ENCODE measurements at places on chromosomes 4 and X. TPM values are rescaled to one million over a fixed set of nuclear protein-coding genes. Genes with fewer than 3 reads are reported as not detected.

The FGFBP2 gene
- 0.22 TPM for total RNA-seq

The PCSK1N gene
- total RNA-seq, result 4.7 TPM

The GLOD5 gene
- not detected for total RNA-seq

- ATAC-seq, result no peak
These were observed 238.3 kb downstream of the KCNIP4 start for GRCh38 chr4:21710179-21710835.

GRCh38 chrX:114626323-114626722, 42.4 kb downstream of the HTR2C start:
- no peak for ATAC-seq

DNA sequence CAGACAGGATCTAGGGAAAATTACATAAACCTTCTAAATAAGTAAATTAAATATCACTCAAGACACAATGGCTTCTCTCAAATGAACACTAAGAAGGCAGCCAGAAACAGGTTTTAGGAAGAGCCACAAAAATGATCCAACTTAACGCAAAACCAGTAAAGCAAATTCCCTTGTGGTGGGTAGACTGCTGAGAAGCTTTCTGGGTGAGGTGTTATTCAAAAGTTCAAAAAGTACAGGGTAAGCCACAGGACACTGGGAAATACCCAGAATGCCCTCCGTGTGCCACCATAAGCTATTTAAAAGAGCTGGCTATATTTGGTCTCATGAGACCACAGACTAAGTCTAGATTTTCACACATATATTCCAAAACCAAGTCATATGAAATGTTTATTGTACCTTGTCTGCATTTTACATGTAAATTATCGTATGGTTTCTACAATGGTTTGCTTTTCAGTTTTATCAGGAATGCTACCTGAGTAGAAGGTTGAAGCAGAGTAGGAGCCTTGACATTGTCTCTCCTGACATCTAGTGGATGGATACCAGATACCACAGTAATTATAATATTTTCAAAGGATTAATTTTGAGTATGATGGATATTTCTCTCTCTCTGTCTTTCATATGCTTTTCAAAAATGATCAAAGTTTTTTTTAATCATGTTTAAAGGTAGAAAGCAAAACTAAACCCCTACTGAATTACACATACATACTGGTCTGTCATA, 109.3 kb upstream of the KLHL13 start:
- ATAC-seq, result no peak

DNA sequence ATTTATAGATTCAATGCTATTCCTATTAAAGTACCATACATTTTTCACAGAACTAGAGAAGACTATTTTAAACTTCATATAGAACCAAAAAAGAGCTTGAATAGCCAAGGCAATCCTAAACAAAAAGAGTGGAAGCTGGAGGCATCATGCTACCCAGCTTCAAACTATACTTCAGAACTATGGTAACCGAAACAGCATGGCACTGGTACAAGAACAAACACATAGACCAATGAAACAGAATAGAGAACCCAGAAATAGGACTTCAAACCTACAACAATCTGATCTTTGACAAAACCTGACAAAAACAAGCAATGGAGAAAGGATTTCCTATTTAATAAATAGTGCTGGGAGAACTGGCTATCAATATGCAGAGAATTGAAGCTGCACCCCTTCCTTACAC, 134.2 kb upstream of the PAQR3 start:
- ATAC-seq, result no peak

- ATAC-seq, result no peak
These were observed 192.0 kb downstream of the PCDH7 start for GRCh38 chr4:30912098-30912714.

DNA sequence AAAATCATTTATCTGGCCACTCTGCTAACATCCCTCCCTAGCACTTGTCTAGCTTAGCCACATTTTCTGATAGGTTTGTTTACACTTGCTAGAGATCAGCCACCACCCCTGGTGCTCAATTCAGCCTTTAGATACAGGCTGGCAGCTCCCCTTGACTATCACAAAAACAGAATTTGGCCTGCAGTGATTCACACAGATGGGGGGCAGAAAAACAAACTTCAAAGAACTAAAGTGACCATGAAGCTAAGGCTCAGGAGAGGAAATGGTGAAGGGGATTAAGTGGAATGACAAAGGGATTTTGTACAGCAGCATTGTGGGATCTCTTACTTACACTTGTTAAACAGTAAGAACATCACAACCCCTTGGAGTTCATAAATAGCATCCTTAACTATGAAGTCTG, 1718.0 kb upstream of the PCDH7 start:
- no peak for ATAC-seq

- ATAC-seq, result no peak
These were observed 144.1 kb downstream of the SOWAHB start for GRCh38 chr4:76753814-76754213.

All from activated T-helper 17 cell treated with anti-CD3 and anti-CD28 coated beads, Interleukin-2, amount 50 U/mL, for 72 hours (primary cell).